Posterior vena cava (tissue), 2 donors: ENCODE measurements at places on chromosomes 3 and 15. TPM values are rescaled to one million over a fixed set of nuclear protein-coding genes. Genes with fewer than 3 reads are reported as not detected.

GP5 gene
- 0.05 TPM for total RNA-seq

ITGB5 gene
- 250 TPM for total RNA-seq

C2CD4A gene
- total RNA-seq: not detected

PIERCE2 gene
- 1.8 TPM for total RNA-seq

CFAP20DC gene
- total RNA-seq: 0.65 TPM

CRYGS gene
- 1.9 TPM for total RNA-seq

CHRNA3 gene
- total RNA-seq: not detected

TMEM42 gene
- total RNA-seq: 10.8 TPM

LINGO1 gene
- total RNA-seq: 2.2 TPM

ZBBX gene
- not detected for total RNA-seq

AQP9 gene
- total RNA-seq: 4.0 TPM

ADAMTS7 gene
- total RNA-seq: 8.9 TPM

ACTRT3 gene
- 2.2 TPM for total RNA-seq

GOLGA8G gene
- total RNA-seq: not detected

MORC1 gene
- not detected for total RNA-seq

SNURF gene
- total RNA-seq: 12.0 TPM

RPUSD2 gene
- 5.0 TPM for total RNA-seq
